Stimulated activated effector memory CD8-positive, alpha-beta T cell treated with anti-CD3 and anti-CD28 coated beads, Interleukin-12 subunit alpha, Interleukin-12 subunit beta, amount 100 ng/mL, for 72 hours (primary cell): ENCODE measurements at places on chromosomes 3 and 15.

DNA sequence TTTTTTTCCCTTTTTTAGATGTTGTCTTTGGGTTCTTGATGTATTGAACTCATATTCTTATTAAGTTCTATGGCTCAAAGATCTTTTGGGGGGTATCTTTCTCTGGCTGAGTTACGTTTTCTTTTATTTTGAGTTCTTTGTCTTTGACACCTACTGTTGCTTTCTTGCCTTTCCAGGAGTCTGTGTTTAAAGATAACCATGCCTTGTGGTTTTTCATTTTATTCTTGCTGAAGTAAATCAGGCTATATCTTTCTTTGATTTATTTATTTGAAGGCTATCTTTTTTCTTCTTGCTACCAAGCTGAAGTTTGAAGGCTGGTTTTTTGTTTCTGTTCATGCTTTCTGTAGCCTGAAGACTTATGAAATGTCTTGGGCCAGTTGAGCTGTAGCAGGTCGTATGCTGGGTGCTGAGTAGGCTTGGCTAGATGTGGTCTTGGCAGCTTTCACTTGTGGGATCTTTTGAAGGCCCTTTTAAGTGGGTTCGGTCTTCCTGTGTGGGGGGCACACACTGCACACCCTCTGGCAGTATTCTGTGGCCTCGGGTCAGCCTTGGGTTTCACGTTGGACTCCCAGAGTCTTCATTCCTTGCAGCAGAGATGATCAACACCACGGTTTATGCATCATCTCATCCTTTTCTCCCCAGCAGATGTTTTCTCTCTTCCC is 17.5 kb downstream of the SLCO3A1 start:
- no peak for DNase-seq

DNA sequence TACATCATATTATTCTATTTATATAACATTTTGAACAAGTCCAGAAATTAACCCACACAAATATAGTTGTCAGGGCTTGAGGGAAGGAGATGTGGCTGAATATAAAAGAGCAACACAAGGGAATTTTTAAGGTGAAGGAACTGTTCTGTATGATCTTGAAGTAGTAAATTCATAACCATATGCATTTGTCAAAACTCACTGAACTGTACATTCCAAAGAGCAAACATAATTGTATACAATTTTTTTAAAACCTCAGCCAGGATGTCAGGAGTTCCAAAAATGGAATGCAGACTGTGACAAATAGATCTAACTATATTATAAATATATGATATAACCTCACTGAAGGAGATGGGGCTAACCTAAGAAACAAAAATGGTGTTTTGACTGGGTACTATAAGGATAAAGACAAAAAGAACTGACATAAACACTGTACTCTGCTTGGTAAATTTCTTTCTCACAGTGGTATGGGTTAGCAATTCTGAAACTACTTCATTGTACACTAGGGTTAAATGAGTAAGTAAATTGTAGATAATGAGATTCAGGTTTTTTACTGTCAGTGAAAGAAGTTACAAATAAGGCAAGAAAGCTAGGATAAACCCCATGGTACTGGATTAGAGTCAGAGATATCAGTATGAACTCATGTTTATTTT is 14.4 kb downstream of the GOLGB1 start:
- DNase-seq: no peak

DNA sequence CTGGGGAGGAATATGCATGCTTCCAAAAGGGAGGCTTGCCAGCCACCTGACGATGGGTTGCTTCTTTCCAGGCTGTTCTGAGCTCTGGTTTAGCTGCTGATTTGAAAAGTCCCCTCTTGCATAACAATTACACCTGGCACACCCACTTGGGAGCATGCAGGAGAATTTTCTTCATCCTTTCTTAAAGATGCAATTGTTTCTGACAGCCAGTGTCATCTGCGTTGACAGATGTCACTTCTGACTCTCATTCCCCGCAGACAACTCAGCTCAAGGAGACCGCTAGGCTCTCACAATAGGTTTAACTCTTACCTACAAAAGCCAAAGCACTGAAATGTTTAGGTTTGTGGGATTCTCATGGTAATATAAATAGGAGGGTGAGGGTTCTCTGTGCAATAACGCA is 185.6 kb upstream of the SYNPR start:
- no peak for DNase-seq

GRCh38 chr3:61808526-61808925 is 247.2 kb downstream of the PTPRG start:
- DNase-seq: no peak

GRCh38 chr3:171168086-171168485 is 141.6 kb upstream of the SLC2A2 start:
- no peak for DNase-seq

GRCh38 chr3:24145981-24146822 is 201.1 kb downstream of the NR1D2 start:
- no peak for DNase-seq

DNA sequence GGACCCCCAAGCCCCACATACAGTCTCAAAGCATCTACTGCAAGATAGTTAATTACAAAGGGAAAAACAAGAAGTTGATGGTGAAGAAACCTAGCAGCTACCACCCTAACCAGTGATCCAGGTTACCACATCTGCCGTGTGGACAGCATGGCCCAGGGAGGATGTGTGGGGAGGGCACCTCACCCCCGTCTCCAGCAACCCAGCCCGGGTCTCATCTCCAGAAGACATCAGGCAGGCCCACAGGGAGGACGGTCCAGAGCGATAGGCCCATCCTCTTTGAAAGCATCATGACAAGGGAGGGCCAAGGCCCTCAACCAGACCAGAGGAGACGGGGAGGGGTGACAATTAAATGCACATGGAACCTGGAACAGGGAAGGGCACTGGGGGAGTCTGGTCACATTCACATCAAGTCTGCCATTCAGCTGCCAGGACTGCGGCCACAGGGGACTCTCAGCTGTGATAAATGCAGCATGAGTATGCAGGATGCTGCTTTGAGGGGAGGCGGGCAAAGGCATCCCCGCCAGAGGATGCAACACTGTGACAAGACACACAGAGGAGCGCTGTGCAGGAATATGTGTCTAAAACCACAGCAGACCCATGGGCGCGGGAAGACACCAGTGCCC is 18.8 kb downstream of the ZXDC start:
- DNase-seq: no peak

DNA sequence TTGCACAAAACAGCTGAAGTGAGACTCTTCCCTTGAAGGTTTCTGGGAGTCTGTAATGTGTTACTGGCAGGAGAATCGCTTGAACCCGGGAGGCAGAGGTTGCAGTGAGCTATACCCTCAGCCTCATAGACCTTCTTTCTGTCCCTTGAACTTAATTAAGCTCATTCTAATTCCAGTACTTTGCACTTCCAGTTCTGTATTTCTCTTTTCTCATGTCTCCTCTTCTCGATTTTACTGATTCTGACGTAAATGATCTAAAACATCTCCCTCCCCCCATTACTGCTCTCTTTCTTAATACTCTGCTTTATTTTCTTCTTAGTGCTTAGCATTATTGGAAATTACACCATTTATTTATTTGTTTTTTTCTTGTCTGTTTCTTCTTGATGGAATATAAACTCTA is 165.4 kb upstream of the P2RY1 start:
- DNase-seq: no peak

DNA sequence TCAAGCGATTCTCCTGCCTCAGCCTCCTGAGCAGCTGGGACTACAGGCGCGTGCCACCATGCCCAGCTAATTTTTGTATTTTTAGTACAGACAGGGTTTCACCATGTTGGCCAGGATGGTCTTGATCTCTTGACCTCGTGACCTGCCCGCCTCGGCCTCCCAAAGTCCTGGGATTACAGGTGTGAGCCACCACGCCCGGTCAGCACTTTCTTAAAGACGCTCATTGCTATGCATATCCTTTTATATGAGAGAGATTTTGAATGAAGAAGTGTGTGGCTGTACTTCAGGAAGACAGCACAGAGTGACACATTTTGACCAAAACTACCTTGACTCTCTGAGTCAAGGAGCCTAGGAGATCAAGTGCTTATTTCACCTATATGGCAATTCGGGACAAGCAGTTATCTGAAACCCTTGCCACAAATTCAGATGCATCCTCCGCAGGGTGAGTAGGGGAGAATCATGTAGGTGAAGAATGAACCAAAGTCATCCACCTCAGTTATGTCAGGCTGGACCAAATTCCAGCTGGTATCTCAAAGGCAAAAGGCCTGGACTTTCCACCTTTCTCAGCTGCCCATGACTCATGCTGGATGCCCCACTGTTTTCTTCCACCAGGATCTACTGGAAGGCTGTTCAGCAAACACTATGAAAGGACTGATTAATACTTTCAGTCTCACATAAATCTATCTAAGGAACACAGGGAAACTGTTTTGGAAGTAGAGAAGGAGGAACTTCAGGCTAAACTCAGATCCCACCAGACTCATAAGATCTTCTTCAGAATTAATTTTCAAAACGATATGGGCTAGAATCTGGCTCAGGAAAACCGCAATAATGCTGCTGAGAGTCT is 31.9 kb downstream of the SUSD5 start:
- no peak for DNase-seq

GRCh38 chr3:68059628-68060152 is 405.3 kb upstream of the SUCLG2 start:
- DNase-seq: no peak

DNA sequence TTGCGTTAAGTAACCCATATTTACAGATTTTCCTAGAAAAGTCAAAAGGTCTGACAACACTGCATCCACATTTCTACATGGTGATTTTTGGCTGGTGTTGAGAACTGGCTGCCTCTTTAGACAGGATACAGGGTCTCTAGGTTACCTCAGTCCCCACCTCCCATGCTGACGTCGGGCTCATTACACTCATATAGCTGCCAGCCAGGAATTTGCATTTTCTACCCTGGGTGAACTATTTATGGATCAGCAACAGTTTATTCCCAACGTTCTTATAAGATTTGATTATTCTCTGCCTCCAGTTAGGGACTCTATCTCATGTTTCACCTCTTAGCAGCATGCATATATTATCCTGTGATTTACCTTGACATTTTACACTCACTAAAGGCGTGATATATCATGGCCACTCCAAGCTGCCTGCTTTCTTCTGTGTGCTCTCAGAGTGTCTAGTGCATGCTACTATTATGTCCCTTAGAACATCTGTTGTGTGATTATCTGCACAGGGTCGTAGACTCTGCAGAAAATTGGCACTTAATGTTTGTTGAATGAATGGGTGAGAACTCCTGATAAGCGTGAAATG is 49.0 kb downstream of the CLDN11 start:
- DNase-seq: no peak

GRCh38 chr3:156599089-156599874 is 44.4 kb upstream of the SSR3 start:
- no peak for DNase-seq

DNA sequence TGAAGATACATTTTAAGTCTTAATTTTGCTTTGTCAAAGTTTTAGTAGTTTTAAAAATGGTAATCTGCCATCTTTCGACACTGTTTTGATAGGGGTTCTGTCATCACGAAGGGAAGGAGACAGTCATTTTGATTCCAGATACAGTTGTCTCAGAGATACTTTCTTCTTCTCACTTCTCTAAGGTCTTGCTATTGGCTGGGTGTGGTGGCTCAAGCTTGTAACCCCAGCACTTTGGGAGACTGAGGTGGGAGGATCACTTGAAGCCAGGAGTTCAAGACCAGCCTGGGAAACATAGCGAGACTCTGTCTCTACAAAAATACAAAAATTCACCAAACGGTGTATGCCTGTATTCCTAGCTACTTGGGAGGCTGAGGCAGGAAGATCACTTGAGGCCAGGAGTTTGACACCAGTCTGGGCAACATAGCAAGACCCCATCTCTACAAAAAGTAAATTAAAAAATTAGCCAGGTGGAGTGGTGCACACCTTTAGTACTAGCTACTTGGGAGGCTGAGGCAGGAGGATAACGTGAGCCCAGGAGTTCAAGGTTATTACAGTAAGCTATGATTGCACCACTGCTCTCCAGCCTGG is 3.3 kb downstream of the RAB8B start:
- no peak for DNase-seq

DNA sequence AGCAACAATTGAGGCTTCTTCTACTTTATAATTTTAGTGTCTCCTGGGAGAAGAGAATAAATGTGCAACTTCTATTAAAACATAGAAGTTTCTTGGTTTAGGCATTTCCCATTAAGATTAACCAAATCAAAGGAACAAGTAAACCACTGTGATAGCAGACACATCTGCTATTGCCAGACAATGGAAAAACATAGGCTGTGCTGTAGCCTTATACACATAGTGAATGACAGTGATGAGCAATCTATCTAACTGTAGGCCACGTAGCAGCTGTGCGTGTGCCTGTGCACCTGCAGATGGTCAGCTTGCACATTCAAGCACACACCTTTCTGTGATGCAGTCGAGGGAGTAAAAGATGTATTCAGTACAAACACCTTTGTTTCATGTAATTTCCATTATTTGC is 32.7 kb downstream of the GNB4 start:
- DNase-seq: no peak

- DNase-seq: peak; percentile 92
Observed at GRCh38 chr15:40440743-40441564, at the start of gene BAHD1. Gene BAHD1 (plus strand): TSS chr15:40440953. CDS start chr15:40458465, 17,512 bp downstream.

- DNase-seq: peak; percentile 62
Observed at GRCh38 chr15:73851689-73852088, 21.7 kb upstream of the TBC1D21 start.

DNA sequence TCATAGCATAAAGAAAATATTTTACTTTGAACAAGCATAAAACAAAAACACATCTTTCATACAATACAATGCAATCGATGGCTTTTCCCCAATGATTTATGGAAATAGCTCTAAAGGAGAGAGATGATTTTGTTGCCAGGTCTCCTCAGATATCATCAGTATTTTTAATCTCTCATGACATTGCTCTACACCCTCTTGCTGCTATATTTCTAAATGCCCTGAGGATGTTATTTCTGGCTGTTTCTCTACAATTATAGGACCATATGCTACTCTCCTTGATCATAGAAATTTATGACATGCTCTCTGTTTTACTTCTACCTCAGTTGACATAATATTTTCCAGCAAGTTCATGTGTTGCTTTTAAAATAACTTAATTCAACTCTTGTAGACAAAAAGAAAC is 654.9 kb upstream of the GBE1 start:
- no peak for DNase-seq

- DNase-seq: no peak
Observed at GRCh38 chr3:133937756-133938601, 42.3 kb upstream of the RAB6B start.

GRCh38 chr3:123683505-123684154 is 98.8 kb upstream of the HACD2 start:
- DNase-seq: no peak

- DNase-seq: no peak
Observed at GRCh38 chr3:101255441-101255840, 64.9 kb downstream of the IMPG2 start.

DNA sequence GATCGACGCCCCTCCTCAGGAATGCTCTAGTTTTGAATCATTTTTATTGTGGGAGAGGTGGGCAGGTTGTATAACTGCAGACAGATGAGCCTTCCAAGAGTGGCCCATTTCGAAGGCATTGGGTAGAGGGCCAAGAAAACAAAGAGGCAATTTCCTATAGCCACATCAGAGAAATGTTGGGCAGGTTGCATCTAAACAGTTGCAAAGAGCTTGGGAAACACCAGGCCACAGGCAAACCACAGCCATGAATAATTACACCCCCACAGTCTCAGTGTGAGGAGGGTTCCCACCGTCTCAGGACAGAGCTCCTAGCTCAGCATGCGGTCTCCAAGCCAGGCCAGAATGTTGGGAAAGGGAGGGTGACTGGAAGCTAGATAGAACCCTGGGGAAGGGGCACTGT is 257.3 kb downstream of the ABHD5 start:
- DNase-seq: no peak
